ENCODE measurements at places on chromosomes 7 and 10.

GRCh38 chr10:86291616-86292340 lies 74.8 kb downstream of the GRID1 start:
- no peak for DNase-seq

DNA sequence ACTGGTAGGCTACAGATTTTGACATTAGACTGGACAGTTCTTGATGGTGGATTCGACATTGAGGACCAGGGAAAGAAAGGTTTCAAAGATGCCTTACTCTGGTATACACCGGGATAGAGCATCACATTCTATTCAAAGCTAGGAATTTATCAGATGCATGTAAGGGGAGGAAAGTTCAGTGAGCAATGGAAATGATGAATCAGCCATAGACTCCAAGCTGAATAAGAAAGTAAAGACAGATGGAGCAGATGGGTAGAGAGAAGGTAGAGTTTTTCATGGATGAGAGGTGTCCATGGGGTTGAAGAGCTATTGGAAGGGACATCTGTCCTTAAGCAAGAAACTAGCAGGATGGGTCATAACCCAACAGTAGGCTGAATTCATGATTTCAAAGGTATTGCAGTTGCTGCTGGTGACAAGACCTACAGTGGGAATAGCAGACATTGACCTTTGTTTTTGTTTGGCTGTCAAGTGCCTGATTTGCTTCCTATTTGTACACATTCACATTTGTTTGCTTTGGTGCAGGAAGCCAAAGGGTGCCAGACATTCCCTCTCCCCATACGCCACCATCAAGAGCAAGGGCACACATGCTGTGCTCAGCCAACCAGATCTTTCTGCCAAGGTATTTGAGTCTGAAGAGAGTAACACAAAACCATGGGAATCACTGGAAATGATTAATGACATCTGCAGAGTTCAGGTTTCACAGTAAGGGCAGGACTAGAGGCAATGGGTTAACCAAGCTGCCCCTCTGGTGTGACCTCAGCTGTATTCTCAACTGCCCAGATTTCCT lies 8.6 kb upstream of the CACUL1 start:
- no peak for DNase-seq

- no peak for DNase-seq
These were observed 2.7 kb upstream of the CYP3A7 start for GRCh38 chr7:99737726-99738125.

- peak; percentile 44 for DNase-seq
These were observed 84.3 kb upstream of the PHF14 start for GRCh38 chr7:10889266-10889898.

DNA sequence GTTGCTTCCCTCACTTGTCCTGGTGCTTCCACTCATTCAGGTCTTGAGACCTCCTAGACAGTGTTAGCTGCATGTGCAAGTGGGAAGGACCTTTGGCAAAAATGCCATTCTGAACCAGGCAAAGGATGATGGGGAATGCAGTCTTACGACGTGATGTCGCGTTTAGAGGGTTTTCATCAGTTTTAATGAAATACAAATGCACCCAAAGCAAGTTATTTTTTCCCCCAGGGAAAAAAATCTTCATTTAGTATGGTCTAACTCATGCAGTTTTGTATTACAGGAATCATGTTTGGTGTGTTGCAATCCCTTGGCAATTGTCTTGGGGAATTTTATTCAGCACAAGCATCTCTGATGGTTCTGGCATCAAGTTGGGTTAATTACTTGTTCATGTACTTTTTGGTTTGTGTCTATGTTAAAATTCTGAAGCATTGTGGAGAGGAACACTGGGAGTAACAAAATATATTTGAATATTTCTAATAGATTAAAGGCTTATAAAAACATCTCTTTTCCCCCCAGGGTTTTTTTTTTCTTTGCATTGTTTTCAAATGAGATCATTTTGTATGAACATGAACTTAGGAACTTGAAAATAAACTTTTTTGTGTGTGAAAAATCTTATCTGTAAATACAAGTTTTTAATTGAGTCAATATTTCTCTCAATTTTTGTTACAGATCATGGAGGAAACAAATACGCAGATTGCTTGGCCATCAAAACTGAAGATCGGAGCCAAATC lies 188.9 kb downstream of the BICC1 start:
- no peak for DNase-seq

DNA sequence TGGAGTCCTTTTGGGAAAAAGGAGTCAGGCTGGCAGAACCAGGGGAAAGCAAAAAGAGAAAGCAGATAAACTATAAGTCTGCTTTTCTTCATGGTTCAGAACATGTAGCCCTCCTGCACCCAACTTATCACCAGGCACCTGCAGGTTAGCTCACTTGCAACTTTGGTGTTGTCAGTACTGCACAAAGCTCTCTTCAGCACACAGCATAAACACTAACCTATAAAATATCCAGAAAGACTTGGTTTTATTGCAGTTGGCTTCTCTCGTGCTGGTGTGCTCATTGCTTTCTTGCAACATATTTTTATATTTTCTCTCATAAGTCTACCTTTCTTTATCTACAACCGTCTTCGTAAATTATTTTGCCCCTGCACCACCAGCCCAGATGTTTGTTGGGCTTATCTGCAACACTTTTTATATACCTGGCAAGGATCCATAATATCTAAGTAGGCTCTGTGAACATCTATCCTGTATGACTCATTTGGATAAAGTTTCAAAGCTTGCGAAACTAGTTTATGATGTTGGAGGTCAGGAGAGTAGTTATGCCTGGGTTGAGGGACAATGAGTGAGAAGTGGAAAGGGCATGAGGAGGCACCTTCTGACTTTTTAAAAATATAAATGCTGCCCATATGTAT lies 164.6 kb downstream of the ANKRD30A start:
- no peak for DNase-seq

DNA sequence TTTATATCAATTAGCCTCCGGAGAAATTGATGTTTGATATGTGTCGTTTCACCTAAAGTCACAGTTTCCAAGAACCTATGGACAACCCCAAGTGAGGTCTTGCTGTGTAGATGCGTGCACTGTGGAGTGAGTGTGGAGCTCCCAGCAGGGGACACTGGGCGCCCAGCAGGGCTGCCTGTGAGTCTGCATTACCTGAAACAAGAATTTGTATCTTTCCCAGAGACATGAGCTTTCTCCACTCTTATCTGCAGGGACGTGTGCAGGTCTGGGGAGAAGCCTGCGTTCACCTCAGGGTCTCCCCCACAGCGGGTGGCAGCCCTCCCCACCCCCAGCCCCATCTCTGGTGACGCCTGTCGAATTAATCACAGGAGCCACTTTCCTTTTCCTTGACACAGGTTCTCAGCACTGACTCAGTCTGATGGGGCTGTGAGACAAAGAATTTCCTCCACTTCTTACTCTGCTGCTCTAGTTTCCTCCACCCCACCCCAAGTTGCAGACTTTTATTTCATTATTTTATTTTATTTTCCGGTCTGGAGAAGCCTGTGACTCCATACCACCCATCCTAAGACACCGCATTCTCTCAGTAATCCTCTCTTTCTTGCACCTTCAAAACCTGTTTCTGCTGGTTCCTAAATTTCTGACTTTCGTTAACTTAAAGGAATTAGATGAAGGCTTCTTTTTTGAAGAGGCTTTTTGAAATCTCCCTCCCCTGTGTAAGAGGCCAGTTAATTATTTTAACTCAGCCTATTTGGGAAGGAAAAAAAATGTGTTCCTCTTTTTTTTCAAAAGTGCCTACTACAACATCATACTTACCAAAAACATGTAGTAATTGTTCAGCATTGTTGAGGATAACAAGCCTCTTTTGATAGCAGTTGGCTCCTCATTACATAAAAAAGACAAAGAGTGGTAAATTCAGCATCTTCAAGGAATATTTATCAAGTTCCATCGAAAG lies 17.0 kb upstream of the INSIG1 start:
- DNase-seq = no peak

- no peak for DNase-seq
These were observed 127.6 kb downstream of the OAT start for GRCh38 chr10:124291001-124291701.

- peak; percentile 38 for DNase-seq
These were observed 997 bp upstream of the LDB1 start for GRCh38 chr10:102120991-102121738.

GRCh38 chr7:86667732-86668131 lies 24.0 kb downstream of the GRM3 start:
- DNase-seq = no peak

- DNase-seq = no peak
These were observed 104.9 kb downstream of the CDK6 start for GRCh38 chr7:92731335-92732063.

DNA sequence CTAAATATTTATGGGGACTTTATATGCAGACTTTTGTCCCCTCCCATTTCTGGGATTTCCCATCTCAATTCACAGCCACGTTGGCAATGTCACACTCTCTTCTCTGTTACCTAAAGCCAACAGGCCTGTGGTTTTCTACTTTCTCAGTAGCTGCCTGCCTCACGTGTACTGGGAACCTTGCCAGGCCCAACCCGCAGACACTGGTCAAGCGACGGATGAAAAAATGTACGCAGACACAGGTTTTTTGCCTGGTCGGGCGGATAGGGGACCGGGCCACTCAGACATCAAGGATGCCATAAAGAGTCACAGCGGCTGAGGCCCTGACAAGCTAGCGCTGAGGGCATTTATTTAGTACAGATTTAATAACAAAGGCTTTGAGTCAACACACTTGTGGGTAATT lies 204.4 kb upstream of the DPP6 start:
- no peak for DNase-seq

DNA sequence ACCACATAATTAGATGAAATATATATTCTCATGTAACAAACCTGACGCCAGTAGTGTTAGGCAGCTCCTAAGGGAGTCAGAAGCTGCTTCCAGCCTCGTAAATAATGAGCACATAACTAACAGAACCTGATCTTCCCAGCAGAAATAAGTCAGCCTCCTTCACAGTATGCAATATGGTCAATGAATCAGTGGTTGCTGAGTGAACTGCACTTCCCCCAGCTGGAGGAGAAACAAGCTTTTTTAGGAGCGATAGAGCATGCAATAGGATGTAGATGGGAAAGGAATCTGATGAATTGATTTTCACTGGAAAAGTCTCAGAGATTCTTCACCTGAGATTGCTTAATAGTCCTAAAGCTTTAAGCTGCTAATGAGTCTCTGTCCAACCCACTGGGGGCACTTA lies 337.2 kb upstream of the LRGUK start:
- no peak for DNase-seq

DNA sequence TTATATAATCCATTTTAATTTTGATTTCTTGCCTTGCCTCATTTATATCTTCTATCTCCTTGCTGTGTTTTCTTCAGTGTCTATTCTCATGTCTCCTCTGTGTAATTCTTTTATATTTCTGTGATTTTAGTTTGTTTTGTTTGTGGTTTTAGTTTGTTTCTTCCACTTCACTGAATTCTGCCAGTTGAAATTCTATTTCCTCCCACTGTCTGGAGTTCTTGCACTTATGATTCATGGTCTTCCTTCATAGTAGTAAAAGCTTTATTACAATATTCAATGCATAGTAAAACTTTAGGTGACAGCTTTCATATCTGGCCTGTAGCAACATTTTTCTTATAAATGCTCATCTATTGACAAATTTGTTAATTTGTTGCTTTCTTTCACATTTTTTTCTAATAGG lies 113.3 kb downstream of the MAGI2 start:
- DNase-seq = no peak

DNA sequence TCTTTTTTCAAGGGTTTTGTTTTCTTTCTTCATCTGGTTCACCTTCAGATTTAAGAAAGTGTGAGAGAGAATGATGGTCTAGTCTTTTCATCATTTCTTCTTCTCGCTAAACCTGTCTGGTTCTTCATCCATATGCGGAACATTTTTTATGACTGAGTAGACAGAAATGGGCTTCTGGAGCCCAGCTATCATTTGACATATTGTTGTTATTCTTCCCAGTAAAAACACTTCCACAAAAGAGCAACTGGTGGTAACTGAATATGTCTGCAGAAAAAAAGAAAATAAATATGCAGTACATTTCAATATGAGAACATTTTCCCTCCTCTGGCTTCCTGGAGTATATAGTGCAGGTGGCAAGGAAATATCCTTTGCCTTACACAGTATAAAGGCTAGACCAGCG lies 209.5 kb downstream of the JCAD start:
- DNase-seq = no peak

DNA sequence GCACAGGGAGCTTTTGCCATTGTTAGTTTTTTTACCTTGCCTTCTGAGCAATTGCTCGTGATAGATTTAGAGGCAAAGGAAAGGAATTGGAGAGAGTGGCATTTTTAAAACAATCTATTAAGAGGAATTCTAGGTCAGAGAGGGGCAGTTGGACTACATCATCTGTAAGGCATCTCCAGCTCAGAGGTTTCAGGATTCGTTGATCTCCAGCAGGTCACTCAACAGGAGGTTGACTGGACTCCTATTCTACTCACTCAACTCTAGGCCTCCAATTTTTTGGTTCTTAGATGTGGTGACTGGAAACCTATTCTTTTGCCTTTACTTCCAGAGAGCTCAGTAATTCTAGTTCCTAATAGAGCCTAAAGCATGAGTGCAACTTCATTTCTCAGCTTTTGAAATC lies 42.8 kb downstream of the TBXAS1 start:
- no peak for DNase-seq

DNA sequence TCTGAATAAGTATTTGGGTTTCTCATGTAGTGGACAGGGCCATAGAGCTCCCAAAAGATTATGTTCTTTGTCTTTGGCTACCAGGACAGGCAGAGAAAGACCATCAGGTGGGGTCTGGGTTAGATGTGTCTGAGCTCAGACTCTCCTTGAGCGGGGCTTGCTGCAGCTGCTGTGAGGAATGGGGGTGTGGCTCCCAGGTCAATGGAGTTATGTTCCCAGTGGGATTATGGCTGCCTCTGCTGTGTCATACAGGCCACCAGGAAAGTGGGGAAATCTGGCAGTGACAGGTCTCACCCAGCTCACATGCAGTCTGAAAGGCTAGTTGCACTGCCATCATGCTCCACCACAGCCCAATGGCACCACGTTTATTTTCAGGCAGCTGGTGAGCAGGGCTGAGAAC lies 97.0 kb upstream of the FERD3L start:
- no peak for DNase-seq

GRCh38 chr7:29170781-29171180 lies 23.8 kb upstream of the CHN2 start:
- DNase-seq = no peak

GRCh38 chr10:16016688-16017087 lies 156.4 kb upstream of the MINDY3 start:
- DNase-seq = no peak

DNA sequence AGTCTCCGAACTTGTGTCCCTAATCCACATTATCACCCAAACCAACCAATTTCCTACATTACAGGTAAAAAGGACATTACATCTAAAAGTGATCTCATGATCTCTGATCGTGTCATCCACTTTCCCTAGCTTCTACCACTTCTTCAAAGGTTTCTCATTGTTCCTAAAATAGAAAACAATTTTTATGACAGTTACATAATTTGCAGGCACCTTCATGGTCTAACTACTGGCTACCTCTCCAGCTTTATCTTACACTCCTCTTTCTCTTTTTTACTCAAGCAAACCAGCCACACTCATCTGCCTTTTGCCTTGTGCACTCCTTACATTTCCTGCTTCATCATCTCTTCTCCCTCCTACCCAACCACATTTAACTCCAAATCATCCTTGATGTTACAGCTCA lies 886.7 kb upstream of the SORCS1 start:
- no peak for DNase-seq

- DNase-seq = no peak
These were observed 22.5 kb downstream of the PCGF5 start for GRCh38 chr10:91242940-91243339.

Data from CD4-positive, alpha-beta T cell treated with Interleukin-17A for 4 hours (primary cell).